ENCODE measurements at places on chromosomes 4 and X.
A peak's percentile ranks its signal among the peaks of the same experiment; 100 is the strongest.

DNA sequence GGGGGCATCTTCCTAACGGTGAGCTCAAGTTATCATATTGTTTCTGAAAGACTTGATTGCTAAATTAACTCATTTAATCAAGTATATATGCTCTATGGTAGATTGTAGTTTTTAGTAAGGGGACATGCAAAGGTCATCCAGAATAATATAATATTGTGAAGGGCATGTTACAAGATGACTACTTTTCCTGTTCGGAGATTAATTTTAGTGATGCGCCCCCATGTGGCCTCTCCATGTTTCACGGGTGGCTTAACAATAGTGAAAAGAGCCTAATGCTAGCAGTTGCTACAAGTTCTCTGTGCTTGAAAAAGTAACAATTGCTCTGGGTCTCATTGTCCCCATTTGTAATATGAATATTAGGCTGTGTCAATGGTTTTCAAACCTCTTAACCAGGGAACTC lies 12.2 kb downstream of the SMPX start:
- peak; percentile 9 for DNase-seq

DNA sequence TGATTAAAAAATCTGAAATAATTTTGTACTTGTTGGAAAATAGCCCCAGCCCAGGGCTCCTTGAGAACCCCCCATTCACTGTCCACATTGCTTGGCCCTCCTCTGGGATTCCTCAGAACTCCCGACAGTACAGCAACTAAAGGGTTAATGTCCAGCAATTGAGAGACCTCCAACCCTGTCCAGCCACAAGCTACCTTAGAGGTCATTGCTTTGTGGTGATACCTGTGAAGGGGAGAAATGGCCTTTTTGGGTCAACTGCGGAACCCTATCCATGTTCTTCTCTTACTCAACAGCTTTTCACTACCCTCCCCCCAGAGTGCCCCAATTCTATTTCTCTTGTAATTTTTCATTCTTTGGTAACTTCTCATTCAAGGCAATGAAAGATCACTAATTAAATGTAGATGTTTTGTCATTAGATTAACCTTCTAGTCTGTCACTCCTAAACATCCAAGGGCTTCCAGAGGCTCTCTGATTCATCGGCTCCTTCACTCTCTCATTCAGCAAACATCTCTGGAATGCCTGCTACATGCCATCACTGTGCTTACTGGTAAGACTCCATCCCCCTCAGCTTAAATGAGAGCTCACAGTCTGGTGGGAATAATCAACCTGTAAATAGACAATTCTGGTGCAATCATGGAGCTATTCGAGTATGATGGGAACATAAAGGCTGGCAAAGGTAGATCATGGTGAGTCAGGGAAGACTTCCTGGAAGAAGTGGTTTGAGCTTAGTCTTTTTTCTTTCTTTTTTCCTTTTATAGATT lies 241.4 kb upstream of the PGRMC2 start:
- DNase-seq, result no peak

DNA sequence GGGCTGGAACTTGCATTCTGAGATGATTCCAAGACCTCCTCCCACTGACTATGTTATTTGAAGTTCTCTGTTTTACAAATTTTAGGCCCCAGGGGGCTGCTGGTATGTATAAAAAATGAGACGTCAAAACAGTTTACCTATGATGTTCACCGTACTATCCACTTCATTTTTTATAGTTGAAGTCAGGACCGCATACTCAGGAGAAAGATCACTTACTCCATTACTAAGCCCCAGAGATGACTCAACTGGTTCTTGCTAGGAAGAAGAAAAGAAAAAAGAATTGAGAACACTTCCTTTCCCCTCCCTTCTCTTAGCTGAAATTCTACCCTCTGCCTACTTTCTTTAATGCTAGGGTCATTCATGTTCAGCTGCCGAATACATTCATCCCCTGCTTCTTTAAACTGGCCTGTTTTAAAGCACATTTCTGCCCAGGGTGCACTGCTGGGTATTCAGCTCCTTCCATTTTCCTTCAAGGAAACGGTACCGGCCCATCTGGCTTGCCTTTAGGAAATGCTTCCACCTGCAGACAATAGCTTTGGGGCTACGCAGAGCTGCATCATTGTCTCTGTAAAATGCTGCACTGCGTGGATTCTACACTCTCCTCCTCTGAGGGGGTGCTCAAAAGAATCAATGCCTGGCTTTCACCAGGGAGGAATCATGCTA lies 66.2 kb downstream of the IRF2 start:
- no peak for DNase-seq

GRCh38 chrX:130028196-130028595 lies 45.8 kb downstream of the BCORL1 start:
- peak; percentile 45 for DNase-seq
